ENCODE measurements at places on chromosomes 6 and 20. TPM values are rescaled to one million over a fixed set of nuclear protein-coding genes. Genes with fewer than 3 reads are reported as not detected.

The TSHZ2 gene
- polyA plus RNA-seq, result 12.5 TPM

The SAMD10 gene
- polyA plus RNA-seq, result 11.1 TPM

The C20orf204 gene
- polyA plus RNA-seq, result 1.5 TPM

The BTN1A1 gene
- polyA plus RNA-seq, result 0.16 TPM

The MRPS18A gene
- 51.4 TPM for polyA plus RNA-seq

The FOXQ1 gene
- polyA plus RNA-seq, result 14.3 TPM

The CGA gene
- polyA plus RNA-seq, result not detected

The UST gene
- 11.3 TPM for polyA plus RNA-seq

All from renal pelvis (tissue), 12 donors.